Omental fat pad (tissue), 4 donors: ENCODE measurements at places on chromosomes 13 and 19.

GRCh38 chr19:49682274-49682673 is 5.2 kb downstream of the PRMT1 start:
- no peak for DNase-seq

DNA sequence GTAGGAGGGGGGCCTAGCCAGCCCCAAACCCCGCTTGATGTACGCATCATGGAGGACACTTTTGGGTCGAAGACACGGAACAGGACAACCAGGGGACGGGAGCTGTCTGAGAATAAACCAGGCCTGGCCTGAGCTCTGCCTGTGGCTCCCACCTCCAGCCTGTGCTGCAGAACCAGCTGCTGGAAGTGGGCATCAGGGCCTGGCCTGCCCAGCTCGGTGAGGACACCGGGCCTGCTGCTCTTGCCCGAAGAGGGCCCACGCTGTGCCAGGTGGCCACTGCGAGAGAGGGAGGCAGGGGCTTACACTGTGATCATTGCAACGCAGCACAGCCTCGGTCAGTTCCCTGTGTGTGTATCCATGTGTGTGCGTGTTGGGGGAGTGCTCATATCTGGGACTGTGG is 34.6 kb downstream of the CEBPG start:
- DNase-seq = no peak

- no peak for DNase-seq
Observed at GRCh38 chr19:7866399-7867091, 7.6 kb downstream of the PRR36 start.

- no peak for DNase-seq
Observed at GRCh38 chr19:47695533-47696262, 17.5 kb upstream of the EHD2 start.

GRCh38 chr19:6676288-6676687 is 6.3 kb upstream of the TNFSF14 start:
- DNase-seq = no peak
